T-helper 17 cell (primary cell): ENCODE measurements at places on chromosomes 6 and 20.
A peak's percentile ranks its signal among the peaks of the same experiment; 100 is the strongest.

- no peak for DNase-seq
Observed at GRCh38 chr20:64266988-64267387, 11.4 kb downstream of the PCMTD2 start.

DNA sequence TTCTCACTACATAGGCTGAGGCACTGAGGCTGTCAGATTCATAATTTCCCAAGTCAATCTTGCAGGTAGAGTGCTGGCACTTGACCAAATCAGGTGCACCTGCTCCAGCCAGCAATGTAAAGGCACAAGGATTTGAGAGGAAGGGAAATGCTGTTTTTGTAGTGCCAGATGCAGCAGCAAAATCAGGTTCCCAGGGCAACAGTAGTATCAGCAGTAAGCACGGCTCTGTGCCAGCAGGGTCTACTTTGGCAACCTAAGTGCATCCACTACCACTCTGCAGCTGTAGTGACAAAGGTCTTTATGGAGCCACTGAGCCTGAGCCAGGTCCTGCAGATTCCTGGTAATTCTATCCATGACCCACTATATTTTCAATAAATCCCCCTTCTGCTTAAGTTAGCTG lies 329.5 kb downstream of the TPBG start:
- no peak for DNase-seq

DNA sequence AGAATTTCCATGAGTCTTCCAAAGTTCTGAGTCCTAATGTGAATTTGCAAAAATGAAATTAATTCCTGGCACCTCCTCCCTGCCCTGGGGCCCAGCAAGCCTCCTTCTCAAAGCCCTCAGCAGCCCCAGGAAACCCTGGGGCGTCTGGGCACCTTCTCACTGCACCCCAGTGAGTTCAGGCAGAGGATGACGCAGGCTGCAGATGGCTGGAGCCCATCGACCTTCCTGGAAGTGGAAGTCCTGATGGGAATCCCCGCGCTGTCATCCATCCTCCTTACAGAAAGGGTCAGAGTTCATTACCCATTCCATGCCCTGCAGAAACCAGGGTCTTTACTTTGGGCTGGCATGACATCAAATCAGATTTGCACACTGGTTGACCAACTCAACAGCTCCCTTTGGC lies 31.6 kb downstream of the DLL1 start:
- no peak for DNase-seq

GRCh38 chr6:170271771-170272314 lies 19.0 kb downstream of the DLL1 start:
- DNase-seq, result peak; percentile 50

GRCh38 chr6:27867945-27868300 lies 44.3 kb downstream of the OR2B2 start:
- no peak for DNase-seq

GRCh38 chr20:47664744-47665143 lies 120.5 kb downstream of the SULF2 start:
- DNase-seq, result no peak

GRCh38 chr6:159984268-159984786 lies 15.4 kb downstream of the IGF2R start:
- DNase-seq, result no peak

GRCh38 chr6:53758496-53758895 lies 36.3 kb upstream of the LRRC1 start:
- no peak for DNase-seq

- DNase-seq, result no peak
Observed at GRCh38 chr20:58892932-58893224, 40.4 kb downstream of the GNAS start.

- DNase-seq, result no peak
Observed at GRCh38 chr20:13220194-13220903, 725 bp upstream of the ISM1 start.

- DNase-seq, result no peak
Observed at GRCh38 chr6:30207619-30208295, 5.4 kb downstream of the TRIM26 start.

- DNase-seq, result no peak
Observed at GRCh38 chr6:6452002-6452401, 131.5 kb upstream of the F13A1 start.

GRCh38 chr6:149433881-149434280 lies 33.8 kb downstream of the SUMO4 start:
- no peak for DNase-seq

GRCh38 chr20:49906101-49906604 lies 9.2 kb downstream of the SPATA2 start:
- DNase-seq, result no peak

- no peak for DNase-seq
Observed at GRCh38 chr6:11740875-11741274, 37.7 kb downstream of the ADTRP start.

DNA sequence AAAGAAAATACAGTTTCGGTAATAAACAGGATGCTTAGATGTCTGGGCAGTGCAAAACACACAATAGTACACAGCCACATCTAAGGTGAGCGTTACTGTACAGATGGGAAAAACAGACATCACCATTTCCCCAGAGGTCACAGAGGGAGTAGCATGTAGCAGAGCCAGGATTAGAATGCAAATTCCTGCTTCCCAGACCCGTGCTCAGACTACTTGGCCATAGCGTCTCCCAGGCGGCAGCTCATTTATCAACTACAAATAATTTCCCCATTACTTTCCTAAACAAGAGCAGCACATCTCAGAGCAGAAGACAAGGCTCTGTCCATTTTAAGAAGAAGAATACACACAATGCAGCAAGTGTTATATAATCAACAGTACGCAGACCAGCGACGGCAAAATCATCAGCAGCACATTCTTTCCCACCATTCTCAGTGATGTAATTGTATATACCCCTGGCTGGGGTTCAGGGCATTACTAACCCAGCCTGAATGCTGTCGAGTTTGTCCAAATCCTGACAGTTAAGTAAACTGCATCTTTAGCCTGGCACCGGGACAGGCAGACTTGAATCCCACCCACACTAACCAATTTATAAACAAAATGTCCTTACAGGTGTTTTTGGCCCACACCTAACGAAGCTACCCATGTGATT lies 61.9 kb downstream of the CNKSR3 start:
- DNase-seq, result no peak

DNA sequence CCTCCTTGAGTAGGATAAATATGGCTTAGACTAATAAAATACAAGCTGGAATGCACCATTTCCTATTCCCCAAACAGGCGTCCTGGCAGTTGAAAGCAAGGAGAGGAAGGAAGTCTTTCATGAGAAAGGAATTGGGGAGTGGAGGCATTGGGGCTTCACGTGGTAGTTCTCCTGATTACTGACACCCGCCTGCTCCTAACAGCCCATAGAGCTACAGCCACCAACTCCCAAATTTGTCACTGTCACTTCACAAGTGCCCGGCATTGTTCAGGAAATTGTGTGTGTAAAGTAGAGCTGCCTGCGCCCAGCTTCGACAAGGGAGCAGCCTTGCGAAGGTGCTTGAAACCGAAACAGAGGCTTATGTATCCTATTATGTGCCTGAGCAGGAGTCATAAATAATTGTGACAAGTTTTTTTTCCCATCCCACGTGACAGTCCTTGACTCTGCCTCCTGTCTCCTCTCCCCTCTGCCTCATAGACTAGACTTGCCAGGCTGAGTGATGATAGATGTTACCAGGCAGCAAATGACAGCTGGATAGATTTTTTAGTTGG lies 301.7 kb upstream of the ZFP64 start:
- DNase-seq, result no peak

DNA sequence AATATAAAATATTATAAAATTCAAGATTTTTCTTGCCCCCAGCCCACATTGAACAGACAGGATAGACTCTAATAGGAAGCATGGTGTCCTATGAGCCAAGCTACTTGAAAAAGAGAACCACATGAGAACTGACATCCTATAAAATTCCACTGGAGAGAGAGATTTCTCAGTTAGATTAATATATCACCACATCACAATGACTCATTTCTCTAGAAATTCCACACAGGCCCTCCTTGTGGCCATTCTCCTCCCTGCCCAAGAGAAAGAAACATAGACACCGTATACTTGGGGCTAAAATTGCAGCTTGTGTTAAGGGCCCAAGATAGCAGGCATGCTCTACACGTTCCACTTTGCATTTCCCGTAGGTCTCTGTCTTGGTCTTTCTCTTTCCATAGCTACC lies 481.4 kb downstream of the PTPRT start:
- no peak for DNase-seq
